ENCODE measurements at places on chromosomes 2 and 18.

DNA sequence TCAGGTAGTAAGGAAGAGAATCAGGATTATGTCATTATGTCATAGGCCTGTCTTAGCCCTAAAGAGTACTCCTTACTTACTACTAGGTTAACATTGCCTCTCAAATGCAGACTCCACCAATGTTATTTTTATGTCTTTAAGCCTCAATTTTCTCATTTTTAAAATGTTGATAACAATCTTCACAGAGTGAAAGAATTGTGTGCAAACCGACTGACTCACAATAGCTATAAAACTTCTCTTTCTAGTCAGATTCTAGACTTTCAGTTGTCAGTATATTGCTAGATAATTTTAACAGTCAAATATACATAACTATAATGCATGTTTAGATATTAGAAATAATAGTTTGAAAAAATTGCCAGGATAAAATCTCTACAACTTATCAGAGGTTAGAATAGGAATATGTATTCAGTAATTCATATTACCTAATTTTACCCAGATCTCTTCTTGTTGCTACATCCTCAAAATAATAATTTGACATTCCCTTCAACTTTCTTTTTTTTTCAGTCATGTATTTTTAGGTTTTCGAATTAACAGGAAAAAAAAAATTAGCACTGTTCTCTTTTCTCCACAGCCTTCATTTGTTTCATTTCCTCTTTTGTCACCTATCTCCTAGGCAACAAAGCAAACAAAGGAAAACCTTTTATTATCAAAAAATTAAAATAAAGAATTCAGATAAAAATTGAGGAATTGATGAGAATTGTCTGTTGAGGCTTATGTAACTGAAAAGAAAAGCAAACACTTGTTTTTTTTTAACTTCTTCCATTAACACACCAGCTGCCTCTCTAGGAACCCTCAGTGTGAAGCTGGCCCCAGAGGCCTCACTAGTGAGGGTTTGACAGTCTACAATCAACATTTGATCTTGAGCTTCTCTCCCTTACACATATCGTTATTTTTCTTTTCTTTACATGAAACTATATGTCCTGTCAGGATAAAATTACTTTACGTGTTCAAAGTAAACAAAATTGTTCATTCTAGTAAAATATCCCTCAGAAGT, 279.0 kb downstream of the CALCRL start:
- DNase-seq, result no peak

GRCh38 chr18:78794071-78794430, 185.6 kb upstream of the SALL3 start:
- DNase-seq, result no peak

DNA sequence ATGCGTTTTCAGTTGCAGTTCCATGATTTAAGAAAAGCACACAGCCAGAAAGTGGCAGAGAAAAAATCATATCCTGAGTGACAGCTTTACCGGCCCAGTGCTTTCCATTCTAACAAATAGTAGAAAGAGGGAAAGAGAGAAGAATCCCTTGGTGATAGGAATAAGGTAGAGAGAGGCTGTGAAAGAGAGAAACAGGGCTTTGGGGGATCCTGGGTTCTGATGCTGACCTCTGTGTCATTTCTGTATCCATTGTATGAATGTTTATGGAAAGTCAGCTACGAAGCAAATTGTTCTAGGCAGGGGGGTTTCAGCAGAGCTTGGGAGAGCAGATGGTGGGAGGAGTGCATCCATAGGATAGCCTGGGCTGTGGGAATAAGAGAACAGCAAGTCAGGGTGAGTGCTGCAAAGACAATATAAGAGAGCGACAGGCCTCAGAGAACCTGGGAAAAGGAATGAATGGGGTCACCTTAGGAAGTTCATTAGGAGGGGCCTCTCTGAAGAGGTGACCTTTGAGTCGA, 203.4 kb upstream of the TNP1 start:
- DNase-seq, result no peak

GRCh38 chr2:226554701-226555100, 244.9 kb downstream of the IRS1 start:
- DNase-seq, result no peak

DNA sequence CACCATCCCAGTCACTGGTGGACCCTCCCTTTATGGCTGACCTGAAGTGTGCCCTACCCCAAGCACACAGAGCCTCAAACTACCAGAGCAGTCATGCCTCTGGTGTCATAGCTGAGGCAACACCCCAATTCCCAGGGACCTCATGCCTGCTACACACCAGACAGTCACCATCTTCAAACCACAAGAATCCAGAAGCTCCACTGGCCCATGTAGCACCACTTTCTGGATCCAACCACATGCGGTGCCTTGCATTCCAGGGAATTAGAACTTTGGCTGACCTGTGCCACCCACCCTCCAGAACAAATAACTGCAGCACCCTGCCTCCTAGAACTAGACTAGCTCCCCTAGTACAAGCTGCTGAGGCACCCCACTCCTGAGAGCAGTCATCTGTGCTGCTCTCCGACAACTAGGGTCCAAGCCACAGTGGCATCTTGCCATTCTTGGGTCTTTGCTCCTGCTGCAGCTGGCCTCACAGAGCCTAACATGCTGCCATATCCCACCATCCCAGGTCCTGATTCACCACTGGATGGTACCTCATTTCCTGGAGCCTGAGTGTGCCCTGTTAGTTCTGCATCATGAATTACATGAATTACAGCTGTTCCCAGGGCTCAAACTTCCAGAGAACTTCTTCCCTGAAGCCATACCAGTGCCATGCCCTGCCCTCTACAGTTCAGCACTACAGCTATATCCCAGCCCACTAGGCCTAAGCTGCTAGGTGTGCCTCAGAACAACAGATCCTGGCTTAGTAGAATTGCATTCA, 243.8 kb upstream of the CHST9 start:
- DNase-seq, result no peak

All from cortex of kidney (tissue), 1 donor.